ENCODE measurements at places on chromosomes 5 and 9.

- DNase-seq: no peak
Measured at GRCh38 chr5:96687812-96688453, 25.8 kb downstream of the CAST start.

- DNase-seq: no peak
Measured at GRCh38 chr5:6236858-6237481, 141.4 kb downstream of the MED10 start.

GRCh38 chr5:41256400-41256799, 43.1 kb upstream of the C6 start:
- no peak for DNase-seq

- no peak for DNase-seq
Measured at GRCh38 chr9:89632736-89633135, 27.9 kb downstream of the GADD45G start.

GRCh38 chr9:113669522-113670115, 206.1 kb downstream of the RGS3 start:
- DNase-seq: no peak

DNA sequence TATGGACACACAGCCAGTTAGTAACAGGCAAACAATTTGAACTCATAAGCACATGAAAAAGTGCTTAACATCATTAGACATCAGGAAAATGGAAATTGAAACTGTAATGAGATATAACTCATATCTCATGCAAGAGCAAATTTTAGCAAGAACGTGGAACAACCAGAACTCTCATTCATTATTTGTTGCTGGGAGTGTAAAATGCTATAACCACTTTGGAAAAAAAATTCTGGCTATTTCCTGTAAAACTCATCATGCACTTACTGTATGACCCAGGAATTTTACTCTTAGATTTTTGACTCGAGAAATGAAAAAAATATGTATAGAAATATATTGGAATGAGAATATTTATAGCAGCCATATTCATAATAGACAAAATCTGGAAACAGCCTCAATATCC, 205.7 kb upstream of the PUM3 start:
- DNase-seq: no peak

- no peak for DNase-seq
Measured at GRCh38 chr9:110777876-110778215, 109.3 kb downstream of the MUSK start.

- no peak for DNase-seq
Measured at GRCh38 chr9:81456431-81457006, 232.8 kb downstream of the TLE1 start.

GRCh38 chr9:125694478-125694877, 12.5 kb downstream of the MAPKAP1 start:
- DNase-seq: no peak

- no peak for DNase-seq
Measured at GRCh38 chr5:51622161-51622790, 239.0 kb downstream of the ISL1 start.

DNA sequence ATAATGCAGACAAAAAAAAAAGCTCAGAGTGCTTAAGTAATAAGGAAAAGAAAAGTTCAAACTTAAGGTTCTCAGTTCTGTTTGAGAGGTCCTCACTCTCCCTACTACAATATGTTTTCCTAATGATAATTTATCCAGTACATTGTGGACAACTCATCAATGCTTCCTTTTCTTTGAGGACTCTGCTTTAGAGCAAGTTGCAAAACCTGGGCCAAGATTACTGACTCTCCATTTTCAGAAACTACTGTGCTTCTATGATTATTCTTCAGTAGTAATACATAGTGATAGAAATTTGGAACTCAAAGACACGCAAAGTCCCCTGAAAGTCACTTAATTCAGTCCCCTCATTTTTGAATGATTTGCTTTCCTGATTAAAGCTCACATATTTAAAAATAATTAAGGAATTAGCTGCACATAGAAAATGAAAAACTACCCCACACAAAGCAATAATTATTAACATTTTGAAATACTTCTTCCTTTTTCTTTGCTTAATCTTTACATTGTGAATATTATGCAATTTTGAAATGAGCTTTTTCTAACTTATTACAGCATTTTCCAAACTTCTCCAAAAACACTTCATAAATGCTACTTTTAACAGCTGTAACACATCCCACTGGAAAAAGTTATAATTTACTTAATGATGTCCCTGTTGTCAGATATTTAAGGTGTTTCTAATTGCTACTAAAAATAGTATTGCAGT, 11.2 kb downstream of the CDKN2A start:
- DNase-seq: no peak

GRCh38 chr5:156411-157072, 34.8 kb upstream of the LRRC14B start:
- no peak for DNase-seq

- no peak for DNase-seq
Measured at GRCh38 chr9:126165755-126166154, 160.9 kb upstream of the MVB12B start.

DNA sequence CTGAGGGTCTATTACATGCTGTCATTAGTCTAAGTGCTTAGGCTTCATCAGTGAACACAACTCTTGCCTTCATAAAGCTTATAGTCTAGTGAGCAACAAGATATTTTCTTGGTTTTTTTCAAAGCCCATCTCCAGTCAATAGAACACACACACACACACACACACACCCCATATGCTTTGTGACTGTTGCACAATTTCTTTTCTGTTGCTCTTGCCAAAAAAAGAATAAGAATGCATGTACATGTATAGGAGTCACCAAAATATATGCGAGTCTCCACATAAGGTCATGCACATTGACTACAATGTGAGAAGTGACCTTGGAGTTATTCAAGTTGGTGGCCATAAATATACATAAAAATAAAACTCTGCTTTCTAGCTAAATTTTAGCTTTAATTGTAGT, 351.5 kb upstream of the TLE4 start:
- no peak for DNase-seq

DNA sequence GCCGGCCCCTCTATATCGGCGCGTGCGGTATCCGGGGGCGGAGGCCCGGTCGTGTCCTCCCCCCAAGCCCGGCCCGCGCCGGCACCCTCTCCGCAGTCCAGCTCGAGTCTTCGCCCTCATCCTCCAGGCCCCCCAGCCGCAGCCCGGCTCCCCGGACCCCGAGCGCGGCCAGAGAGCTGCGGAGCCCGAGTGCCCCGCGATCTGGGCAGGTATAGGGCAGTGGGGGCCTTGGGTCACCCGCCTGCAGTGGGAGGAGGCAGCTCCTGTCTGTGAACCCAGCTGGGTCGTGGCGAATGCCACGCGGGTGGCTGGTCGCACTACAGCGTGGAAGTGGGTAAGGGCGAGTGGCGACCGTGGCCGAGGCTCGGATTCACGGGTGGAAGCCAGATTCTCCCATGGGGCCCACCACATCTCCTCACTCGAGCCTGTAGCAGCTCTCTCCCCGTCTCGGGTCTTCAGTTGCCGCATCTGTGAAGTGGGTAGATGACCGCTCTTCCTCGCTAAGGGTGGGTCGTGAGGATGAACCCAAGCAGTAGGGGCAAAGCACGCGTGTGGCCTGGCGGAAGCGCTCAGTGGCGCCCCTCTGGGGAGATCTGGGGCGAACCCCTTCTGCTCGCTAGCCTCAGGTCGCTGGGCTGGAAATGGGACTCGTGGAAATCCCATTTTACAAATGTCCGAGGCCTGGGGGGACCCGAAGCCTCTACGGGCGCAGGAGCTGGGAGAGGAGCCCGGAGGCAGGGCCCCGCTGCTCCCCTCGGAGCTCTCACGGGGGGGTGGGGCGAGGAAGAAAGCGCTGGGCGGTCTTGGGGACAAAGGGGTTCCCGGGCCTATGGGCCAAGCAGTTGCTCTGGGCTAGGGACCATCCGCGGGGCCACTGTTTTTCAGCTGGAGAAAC, 1.9 kb downstream of the NR5A1 start:
- DNase-seq: no peak

DNA sequence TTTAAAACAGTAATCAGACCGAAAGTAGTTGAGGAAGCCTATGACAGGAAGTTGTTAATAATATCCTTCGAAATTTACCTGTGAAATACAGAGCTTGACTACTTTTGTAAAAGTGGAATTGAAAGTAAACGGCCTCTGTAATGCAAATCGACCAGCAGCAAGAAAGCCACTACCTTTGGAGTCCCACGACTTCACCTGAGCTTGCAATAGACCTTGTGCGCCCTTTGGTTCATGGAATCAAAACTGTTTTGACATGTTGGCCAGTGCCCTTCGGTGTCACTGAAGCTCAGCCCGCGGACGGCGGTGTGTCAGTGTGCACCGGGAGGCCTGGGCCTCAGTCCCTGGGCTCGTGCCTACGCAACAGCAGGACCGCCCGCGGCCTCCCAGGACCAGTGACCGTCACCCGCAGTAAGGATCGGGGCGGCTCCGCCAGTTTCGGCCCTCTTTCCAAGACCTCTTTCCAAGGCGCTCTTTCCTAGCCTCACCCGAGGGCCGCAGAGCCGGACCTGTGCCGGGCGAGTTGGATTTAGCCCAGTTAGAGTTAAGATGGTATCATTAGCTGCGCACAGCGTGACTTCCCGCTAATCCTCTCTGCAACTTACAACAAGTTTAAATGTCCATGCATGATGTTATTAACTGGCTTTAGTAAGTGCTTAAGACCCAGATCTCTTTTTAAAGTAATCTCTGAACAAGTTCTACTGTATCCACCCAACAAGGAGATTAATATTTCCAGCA, 223.3 kb downstream of the MEF2C start:
- DNase-seq: no peak

DNA sequence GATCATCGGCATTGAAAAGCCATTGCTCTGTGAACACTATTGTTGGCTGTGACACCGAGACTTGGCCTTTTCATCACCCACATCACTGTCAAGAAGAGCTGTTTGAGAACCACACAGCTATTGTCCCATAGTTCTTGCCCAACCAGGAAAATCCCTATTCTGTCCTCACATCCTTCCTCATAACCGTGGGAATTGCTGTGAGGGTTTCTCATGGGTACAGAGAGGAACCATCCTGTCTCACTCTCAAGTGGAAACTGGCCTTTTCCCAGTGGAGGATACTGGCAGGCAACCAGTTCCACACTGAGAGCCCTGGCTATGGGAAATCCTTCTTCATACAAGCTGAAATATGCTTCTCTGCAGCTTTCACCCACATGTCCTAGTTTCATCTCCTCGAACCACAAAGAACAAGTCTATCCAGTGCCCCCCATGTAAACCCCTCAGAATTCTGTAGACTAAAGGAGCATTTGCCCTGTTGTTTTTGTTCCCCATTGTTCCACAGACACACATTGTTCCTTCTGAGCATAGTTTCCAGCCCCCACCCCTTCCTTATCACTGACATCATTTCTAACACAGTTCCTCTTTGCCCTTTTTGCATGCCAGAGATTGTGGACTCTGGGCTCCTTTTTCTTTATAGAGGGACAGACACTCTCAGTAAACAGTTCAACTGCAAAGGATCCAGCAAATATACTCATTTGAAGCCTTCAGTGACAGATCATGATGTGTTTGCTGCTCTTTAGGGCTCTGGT, 57.8 kb upstream of the C5orf46 start:
- no peak for DNase-seq

DNA sequence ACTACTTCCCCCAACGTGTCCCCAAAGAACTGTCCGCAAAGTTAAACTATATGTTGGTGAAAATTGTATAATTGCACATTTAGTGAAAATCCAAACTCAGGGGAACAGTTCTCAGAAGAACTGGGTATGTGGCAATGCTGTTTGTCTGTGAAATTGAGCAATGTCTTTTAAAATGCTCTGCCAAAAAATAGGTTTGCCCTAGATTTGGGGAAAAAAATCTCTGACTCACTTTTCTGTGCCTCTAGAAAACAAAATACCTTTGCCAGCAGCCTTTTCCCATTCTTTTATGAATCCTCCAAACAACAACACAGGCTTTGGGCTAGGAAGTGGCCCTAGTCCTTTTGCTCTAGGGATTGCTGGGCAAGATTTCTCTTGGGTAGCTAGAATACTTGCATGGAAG, 37.4 kb upstream of the ZNF608 start:
- DNase-seq: no peak

- DNase-seq: no peak
Measured at GRCh38 chr5:76763136-76763535, 47.2 kb downstream of the F2R start.

GRCh38 chr9:17068671-17069070, 66.2 kb upstream of the CNTLN start:
- no peak for DNase-seq

GRCh38 chr5:66169534-66169933, 25.4 kb downstream of the SREK1 start:
- no peak for DNase-seq

- no peak for DNase-seq
Measured at GRCh38 chr5:60701321-60701968, 1.5 kb upstream of the DEPDC1B start.

- DNase-seq: no peak
Measured at GRCh38 chr5:115758356-115758755, 58.1 kb downstream of the CDO1 start.

DNA sequence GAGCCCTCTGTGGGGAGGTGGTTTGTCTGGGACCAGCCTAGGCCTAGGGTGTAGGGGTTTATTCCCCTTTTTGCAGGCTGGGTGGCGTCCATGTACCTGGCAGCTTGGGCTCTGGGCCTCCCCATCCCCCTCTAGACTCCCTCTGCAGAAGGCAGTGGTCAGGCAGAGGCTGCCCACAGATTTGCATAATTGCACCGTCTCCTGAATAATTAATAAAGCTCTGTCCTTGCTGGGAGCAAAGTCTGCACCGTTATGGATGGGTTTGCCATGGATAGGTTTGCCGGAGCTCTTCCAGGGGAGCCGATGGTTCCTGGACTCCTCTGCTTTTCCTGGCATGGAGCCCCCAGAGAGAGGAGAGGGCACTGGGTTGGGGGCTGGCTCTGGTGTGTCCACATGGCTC, 60.4 kb downstream of the DAB2IP start:
- no peak for DNase-seq

GRCh38 chr5:96655085-96655484, 7.1 kb upstream of the CAST start:
- DNase-seq: no peak

DNA sequence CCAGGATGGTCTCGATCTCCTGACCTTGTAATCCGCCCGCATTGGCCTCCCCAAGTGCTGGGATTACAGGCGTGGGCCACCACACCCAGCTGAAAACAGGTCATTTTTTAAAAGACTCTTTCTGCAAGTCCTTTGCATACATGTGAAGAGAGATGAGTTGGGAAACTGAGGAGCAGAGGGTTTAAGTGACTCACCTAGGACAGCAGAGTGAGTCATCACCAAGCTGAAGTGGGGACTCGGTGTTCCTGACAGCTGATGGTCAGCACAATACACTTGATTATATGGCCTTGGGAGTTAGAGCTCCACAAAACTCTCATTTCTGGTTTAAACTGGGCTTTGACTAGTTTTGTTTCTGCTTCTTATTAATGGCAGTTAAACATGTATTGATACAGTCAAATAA, 38.1 kb upstream of the SSBP2 start:
- no peak for DNase-seq

GRCh38 chr5:128084228-128085167, 932 bp downstream of the SLC12A2 start:
- no peak for DNase-seq

DNA sequence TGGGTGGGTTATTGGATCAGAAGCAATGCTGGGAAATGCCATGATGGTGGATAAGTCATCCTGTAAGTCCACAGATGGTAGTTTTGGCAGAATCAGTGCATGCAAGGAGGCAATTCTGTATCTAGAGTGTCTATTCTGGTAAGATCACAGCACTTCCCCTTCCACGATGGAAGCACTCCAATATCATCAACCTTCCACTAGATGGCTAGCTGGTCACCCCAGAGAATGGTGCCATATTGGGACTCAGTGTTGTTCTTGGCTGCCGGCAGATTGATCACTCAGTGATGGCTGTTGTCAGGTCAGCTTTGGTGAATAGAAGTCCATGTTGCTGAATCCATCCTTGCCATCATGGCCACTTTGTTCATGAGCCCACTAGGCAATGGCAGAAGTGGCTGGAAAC, 553.5 kb downstream of the CSNK1G3 start:
- DNase-seq: no peak
